NCI-H1694 (cell line): ENCODE measurements at places on chromosomes 1 and 21.

DNA sequence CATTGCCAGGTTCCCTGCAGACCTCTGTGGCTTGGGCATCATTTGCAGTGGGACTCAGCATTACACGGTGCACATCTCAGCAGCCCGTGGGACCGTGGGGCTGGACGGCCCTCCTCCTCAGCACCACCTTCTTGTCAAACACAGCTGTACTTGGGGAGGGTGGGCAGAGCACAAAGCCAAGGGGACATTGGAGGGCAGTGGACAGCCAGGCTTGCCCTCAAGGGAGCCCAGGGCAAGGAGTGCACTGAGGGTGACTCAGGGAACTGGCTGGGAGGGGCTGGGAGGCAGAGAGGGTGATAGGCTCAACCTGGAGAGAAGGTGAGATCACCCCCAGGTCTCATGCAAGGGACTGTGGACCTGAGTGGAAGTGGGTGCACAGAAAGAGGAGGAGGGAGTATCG lies 3.4 kb downstream of the CAPN9 start:
- no peak for DNase-seq

GRCh38 chr1:110890474-110891196 lies 17.7 kb downstream of the CD53 start:
- DNase-seq = no peak

DNA sequence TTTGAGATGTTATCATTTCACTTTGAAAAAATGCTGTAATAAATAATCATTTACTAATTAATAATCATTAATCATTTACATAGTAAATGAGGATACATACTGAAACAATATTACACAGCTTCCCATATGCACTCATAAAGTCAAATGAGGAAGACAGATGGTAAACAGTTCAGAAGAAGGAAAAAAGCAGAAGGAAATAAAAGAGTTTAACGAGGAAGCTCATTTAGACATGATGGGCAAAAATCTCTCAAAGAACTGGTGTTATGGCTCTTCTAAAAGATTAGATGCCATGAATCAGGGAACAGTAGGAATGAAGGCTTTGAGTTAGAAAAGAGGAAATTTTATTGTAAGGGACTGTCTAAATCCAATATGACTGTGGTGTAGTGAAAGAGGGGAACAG lies 347.6 kb downstream of the PTPRC start:
- DNase-seq = no peak

DNA sequence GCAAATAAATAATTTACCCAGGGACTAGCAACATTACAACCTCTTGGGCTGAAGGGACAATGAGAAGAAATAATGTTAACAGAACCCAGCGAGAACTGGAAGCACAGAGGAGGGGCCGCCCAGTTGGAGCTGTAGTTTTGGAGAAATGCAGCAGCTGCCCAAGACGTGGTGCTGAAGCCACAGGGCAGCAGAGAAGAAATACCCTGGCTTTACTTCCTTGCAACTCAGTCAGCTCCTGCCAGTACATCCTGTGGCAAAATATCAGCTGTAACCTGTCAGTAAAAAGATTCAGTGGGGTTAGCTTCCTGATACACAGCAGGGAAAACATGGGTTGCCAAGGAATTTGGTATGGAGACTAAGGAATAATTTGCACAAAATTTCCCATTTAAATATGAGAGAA lies 283.6 kb upstream of the USP25 start:
- no peak for DNase-seq

DNA sequence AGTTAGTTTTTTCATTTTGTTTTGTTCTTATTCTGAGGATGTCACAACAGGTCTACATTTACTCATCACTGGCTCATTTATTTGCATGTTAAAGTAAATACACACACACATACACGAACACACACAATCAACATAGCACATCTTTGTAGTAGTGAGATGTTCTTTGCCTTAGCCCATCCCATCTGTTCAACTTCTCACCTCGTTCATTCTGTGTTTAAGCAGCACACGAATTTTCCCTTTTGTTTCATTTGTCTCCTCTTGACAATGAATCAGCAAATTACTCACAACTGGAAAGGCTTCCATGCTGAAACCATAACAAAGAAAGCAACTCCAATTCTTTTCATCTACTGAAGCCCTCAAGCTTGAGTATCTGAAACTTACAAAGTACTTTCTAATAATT lies 133.3 kb upstream of the CHRM3 start:
- no peak for DNase-seq

- no peak for DNase-seq
Measured at GRCh38 chr1:118148034-118148433, 37.0 kb downstream of the SPAG17 start.

- no peak for DNase-seq
Measured at GRCh38 chr1:155882235-155882634, 22.9 kb downstream of the SYT11 start.

- DNase-seq = no peak
Measured at GRCh38 chr1:186842547-186842946, 13.8 kb downstream of the PLA2G4A start.

- peak; percentile 15 for DNase-seq
Measured at GRCh38 chr1:5831600-5832335, 160.5 kb downstream of the NPHP4 start.

GRCh38 chr21:25916226-25916625 lies 181.5 kb downstream of the GABPA start:
- no peak for DNase-seq

DNA sequence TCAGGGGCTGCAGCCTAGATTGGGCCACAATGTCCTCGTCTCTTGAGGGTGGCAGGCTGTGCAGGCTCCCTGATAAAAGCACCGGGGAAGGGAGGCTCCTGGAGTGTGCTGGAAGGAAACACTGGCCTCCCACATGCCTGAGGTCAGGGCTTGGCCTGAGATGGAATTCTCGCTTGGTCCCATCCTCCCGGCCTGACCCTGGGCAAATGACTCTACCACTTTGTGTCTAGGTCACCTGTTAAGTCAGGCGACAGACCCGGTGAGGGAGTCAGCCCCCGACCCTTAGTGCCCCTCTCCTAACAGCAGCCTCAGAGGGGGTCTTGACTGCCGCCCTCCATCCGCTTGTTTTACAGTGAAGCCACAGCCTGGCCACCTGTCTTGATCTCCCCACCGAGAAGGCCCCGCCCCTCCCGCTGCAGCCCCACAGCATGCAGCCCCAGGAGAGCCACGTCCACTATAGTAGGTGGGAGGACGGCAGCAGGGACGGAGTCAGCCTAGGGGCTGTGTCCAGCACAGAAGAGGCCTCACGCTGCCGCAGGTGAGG lies 2.5 kb downstream of the SMIM1 start:
- DNase-seq = no peak

DNA sequence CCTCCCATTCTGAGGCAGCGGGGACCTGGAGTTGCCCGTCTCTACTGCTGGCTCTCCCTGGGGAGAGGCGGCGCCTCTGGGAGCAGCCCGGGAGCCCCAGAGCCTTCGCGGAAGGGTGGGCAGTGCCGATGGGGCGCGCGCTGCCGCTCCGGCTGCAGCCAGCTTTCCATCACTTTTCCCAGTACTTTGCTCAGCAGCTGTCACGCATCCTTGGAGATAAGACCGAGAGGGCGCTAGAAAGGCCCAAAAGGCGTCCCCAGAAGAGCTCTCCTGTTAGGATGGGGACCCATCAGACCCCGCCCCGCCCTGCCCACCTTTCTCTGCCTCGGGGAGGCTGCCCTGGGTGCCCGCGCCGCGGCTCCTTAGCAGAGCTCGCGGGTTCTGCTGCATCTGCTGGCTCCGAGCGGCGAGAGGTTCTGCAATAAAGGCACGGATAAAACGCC lies 534 bp downstream of the KCNH1 start:
- no peak for DNase-seq

GRCh38 chr1:87358219-87358618 lies 29.5 kb downstream of the LMO4 start:
- DNase-seq = no peak

- DNase-seq = no peak
Measured at GRCh38 chr1:185062710-185063370, 17.5 kb downstream of the RNF2 start.

GRCh38 chr1:53446051-53446450 lies 13.1 kb upstream of the DMRTB1 start:
- DNase-seq = no peak

- no peak for DNase-seq
Measured at GRCh38 chr1:199449221-199449620, 578.3 kb upstream of the NR5A2 start.

- no peak for DNase-seq
Measured at GRCh38 chr1:219782311-219782710, 146.0 kb downstream of the SLC30A10 start.

GRCh38 chr1:149916193-149916897 lies 1.3 kb downstream of the SV2A start:
- no peak for DNase-seq

GRCh38 chr1:27590917-27591508 lies 12.9 kb downstream of the AHDC1 start:
- DNase-seq = no peak

DNA sequence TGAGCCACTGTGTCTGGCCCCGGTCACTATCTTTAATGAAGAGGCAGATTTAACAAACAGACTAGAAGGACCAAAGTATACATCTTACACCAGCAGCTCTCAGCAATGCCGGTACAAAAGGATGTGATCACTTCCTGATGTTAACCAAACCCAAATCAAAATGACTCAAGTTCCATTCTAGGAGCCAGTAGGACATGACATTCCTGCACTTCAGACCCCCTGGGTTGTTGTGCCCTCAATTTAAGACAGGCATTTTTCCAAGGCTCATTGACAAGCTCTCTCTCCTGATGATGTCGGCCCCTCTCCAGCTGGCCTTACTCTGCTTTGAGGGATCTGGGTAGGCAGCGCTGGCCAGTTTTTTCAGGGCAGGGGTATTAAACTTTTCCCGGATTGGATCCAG lies 35.1 kb downstream of the YARS1 start:
- no peak for DNase-seq

GRCh38 chr1:47699492-47700235 lies 261.8 kb downstream of the FOXD2 start:
- DNase-seq = no peak

GRCh38 chr1:200336901-200337391 lies 72.9 kb downstream of the ZNF281 start:
- no peak for DNase-seq

DNA sequence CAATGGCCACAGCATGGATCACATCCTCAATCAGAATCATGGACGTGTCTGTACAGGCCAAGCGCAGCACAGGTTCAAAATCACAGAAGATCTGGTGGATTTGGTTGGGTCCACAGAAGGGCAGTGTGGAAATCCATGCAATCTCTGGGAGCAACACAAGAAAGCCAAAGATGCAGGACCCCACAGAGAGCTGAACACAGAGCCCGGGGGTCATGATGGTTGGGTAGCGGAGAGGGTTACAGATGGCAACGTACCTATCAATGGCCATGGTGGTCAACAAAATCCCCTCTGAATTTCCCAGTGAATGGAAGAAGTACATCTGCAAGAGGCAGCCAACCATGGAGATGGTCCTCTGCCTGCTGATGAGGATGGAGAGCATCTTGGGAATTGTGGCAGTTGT lies 3.9 kb upstream of the OR6K3 start:
- no peak for DNase-seq

GRCh38 chr1:232966663-232967062 lies 16.3 kb downstream of the NTPCR start:
- DNase-seq = no peak

- DNase-seq = no peak
Measured at GRCh38 chr1:44776730-44777068, 1.4 kb downstream of the RPS8 start.

GRCh38 chr1:29513357-29513756 lies 277.0 kb downstream of the PTPRU start:
- peak; percentile 62 for DNase-seq

GRCh38 chr1:95584315-95584714 lies 350.3 kb downstream of the RWDD3 start:
- DNase-seq = no peak

DNA sequence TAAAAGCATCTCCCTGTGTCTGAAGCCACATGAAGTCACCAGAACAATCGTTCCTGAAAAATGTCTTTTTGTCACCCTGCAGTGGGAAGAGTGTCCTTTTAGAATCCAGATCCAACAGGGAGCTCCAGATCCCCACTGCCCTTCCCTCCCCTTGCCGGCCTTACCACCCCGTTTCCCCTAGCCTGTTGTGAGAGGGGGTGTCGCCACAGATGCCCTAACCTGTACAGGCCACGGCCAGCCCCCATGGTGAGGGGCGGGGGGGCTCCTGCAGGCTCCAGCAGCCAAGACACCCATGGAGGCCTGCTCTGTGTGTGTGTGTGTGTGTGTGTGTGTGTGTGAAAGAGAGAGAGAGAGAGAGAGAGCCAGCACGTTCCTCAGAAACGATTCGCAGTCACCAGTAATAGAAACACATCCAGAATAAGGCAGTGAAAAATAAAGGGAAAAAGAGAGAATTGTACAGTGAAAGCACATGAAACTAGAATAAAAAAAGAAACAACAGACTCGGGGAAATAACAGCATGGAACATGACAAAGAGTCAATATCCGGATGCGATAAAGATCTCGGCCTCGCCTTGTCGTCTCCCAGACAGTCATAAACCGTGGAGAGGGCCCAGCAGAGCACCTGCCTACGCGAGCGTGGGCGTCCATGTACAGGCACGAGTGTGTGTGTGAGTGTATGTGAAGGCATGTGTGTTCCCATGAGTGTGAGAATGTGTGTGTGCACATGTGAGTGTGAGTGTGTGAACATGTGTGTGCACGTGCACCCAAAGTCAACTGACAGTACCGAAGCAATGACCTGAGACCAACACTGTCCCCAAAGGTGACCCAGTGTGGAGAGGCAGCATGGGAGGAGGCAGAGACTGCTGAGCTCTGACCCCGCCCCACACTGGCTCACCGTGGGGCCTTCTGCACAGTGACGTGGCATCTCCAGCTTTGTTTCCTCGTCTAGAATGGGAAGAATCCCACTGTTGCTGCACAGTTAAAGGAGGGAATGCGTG lies 303.8 kb downstream of the NPHP4 start:
- DNase-seq = no peak

- DNase-seq = no peak
Measured at GRCh38 chr1:11680270-11681070, 478 bp downstream of the MAD2L2 start.

DNA sequence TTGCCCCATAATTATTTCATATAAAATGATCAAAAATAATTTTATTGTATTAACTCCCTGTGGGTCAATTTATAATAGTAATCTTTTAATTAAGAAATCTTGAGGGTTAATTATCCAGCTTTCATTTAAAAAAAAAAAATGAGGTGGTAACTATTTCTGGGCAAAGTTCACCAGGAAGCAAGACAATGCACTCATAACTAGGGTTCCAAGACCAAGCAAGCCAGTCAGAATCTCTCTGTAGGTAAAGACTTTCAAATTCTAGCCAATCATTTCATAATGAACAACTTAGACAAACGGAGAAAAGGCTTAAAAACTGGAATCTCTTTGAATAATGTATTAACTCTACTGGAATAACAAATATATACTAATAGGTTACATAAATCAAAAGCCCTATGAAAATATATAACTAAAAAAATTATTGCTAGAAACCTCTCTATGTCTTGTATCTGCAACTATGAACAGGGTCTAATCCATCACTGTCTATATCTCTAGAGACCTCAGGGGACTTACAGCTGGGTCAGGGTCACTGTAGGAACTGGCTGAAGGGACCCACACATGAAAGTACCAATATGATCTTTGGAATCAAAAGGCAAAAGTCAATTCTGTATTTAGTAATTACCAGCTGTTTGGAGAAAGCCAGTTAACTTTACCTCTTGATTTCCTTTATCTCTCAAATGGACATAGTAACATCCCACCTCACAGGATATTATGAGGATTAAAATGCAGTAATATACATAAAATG lies 43.3 kb downstream of the APP start:
- DNase-seq = no peak
